ENCODE measurements at places on chromosomes 5 and 9.

DNA sequence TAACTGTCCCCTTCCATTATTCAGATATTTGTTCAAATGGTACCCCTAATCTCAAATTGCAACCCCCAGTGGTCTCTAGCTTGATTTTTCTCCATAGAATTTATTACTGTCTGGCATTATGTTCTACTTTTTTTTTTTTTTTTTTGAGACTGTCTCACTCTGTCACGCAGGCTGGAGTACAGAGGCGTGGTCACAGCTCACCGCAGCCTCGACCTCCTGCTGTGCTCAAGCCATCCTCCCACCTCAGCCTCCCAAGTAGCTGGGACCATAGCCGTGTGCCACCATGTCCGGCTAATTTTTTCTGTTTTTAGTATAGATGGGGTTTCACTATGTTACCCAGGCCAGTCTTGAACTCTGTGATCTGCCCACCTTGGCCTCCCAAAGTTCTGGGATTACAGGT is 2.0 kb upstream of the REEP5 start:
- no peak for DNase-seq

- no peak for DNase-seq
These were observed 8.7 kb downstream of the DNAJB5 start for GRCh38 chr9:34998266-34998665.

GRCh38 chr5:140011297-140011802 is 31.7 kb downstream of the NRG2 start:
- no peak for DNase-seq

DNA sequence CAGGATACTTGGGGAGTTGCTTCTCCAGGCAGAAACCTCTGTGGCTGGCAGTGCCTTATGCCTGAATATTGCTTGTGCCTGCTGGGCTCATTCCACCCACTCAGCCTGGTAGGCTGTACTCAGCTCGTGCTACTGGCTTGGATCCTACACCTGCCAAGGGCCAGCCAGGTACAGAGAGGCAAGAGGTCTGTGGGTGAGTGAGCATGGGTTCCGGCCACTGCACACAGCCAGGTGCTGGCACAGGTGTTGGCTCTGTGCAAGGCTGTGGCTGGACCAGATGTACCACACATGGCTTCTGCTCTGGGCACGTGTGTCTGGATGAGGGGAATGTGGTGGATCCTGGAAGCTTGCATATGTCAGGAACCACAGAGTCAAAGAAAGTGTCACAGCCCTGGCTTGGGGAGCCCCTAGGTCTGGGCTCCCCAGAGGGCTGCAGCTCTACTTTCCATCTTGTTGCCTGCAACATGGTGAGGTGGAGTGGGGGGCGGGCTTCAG is 76.7 kb upstream of the C6 start:
- no peak for DNase-seq

DNA sequence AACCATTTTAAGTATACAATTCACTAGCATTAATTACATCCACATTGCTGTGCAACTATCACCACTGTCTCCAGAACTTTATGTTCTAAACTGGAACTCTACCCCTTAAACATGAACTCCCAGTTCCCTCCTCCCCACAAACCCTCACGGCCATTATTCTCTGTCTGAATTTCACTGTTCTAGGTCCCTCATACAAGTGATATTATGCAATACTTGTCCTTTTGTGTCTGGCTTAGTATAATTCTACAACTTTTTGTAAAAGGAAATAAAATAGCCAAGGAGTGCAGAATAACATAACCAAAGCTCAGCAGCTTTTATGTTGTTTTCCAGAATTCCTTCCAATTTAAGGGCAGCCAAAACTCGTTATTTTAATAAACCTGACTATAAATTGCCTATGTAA is 53.2 kb downstream of the NAA35 start:
- no peak for DNase-seq

DNA sequence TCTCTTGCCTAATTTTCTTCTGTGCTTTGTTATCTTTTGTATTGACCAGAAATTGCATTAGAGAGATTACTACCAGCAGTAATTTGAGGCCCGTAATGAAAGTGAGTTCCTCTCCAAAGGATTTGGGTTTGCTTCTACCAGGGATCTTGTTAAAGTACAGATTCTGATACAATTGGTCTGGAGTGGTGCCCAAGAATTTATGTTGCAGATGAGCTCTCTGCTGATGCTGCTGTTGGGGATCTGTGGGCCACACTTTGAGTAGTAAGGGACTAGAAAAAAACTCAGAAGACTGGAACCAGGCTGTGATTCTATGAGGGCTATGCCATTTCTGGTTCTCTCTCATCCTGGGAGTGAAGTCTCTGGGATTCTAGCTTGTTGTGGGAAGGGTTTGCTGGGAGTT is 192.2 kb downstream of the SEC61B start:
- no peak for DNase-seq

DNA sequence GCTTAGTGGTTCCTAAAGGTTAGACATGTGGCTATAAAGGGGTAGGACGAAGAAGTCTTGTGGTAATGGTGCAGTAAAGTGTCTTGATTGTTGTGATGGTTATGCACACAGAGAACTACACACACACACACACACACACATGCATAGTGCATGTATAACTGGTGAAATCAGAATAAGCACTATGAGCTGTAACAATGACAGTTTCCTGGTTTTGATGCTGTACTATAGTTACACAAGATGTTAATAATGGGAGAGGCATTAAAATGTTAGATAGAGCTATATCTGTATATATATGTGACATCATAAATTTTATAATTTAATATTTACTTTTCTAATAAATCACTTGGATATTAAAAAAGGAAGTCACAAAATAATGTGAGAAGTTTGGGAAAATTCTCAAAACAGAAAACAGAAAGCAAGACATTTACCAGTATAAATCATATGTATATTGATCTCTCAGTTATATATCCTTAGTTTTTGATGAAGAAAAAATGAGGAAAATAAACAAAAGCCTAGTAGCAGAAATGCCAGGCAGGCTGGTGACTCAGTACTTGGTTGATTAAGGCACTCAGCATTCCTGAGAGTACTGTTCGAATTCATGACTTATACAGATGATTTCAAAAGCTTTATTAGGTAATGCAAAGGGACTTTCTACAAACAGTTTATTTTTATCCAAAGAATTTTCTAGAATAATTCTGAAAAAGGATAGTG is 350.5 kb upstream of the DAB2 start:
- no peak for DNase-seq

DNA sequence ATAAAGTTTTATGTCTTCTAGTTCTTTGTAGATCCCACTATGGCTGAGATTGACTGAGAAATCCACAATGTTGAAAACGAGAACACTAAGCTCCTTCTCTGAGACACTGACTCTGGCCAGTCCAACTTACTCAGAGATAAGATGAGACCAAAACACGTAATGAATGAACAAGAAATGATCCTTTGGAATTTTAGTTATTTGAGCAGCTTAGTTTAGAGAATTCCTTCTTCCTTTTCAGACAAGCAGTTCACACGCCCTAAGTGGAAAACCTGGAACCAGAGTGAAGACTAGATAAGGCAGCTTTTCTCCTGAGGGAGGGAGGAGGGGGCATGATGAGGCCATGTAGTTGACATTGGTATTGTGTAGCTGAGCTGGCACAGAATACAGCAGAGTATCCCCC is 139.6 kb downstream of the GABRB2 start:
- no peak for DNase-seq

- no peak for DNase-seq
These were observed 1.6 kb downstream of the ANXA2R start for GRCh38 chr5:43038496-43038989.

- no peak for DNase-seq
These were observed 205.3 kb downstream of the DEPDC1B start for GRCh38 chr5:60494635-60495034.

DNA sequence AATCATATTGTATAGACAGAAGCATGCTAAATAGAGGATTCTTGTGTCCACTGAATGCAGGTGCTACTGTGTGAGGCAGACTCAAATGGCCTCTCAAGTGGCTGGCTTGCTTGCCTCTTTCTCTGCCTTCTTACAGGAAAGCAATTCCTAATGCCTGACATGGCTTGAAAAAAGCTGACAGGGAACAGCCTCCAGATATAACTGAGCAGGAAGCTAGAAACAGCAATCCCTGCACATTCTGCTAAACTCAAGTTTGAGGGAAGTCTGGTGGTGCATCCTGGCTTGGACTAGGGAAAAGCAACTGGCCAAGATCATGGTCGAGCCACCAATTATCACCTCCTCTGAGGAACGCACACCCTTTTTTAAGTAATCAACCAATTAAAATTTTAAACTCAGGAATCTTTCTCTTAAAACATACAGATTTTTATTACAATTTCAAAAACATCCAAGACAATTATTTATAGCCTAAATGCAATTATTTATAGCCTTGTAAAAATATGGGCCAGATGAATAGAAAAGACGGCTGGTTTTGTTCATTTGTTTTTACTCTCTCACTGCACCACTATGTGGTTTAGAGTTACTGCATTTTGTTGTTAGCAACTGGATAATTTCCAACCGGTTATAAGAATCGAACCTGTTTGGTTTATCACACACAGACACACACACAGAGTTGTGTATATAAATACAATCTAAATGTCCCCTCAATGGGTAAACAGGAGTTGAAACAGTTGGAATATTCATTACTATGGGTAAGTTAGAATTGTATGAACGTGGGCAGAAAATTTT is 290.9 kb upstream of the ANKRD55 start:
- no peak for DNase-seq

DNA sequence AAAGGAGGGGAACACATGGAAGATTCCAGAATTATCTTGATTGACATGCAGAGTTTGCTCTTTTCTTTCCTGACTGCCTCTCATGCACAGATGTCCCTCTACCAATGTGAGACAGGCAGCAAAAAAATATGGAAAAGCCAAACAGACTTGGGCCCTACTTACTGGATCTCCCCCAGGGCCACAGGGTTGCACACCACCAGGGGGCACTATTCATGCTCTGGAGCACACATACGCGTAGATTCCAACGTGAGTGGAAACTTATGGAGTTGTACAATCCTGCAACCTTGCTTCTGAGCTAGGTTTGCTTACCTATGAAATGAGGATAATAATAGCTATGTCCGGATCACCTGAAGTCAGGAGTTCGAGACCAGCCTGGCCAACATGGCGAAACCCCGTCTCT is 319.5 kb downstream of the ARHGEF28 start:
- no peak for DNase-seq

DNA sequence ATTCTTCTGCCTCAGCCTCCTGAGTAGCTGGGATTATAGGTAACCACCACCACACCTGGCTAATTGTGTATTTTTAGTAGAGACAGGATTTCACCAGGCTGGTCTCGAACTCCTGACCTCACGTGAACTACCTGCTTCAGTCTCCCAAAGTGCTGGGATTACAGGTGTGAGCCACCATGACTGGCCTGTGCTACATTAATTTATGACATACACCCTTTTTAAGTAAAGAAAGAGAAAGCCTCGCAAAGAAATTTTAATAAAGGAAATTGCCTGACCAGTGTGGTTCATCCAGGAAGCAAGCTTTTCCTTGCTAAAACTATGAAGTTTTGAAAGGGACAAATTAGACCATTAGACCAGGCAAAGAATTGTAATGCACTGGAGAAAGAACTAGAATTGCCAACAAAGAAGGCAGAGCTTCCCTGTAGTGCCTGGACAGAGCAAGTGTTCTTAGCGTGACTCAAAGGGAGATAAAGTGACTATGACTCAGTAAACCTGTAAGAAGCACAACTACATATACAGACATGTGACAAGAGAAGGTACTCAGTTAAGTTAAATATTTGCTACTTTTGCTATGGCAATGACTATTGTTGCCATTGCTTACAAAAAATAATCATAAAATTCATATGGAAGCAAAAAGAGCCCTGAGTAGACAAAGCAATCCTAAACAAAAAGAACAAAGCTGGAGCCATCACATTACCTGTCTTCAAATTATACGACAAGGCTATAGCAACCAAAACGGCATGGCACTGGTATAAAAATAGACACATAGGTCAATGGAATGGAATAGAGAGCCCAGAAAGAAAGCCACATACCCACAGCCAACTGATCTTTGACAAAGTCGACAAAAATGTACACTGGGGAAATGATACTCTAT is 54.6 kb downstream of the FYB1 start:
- DNase-seq = no peak

DNA sequence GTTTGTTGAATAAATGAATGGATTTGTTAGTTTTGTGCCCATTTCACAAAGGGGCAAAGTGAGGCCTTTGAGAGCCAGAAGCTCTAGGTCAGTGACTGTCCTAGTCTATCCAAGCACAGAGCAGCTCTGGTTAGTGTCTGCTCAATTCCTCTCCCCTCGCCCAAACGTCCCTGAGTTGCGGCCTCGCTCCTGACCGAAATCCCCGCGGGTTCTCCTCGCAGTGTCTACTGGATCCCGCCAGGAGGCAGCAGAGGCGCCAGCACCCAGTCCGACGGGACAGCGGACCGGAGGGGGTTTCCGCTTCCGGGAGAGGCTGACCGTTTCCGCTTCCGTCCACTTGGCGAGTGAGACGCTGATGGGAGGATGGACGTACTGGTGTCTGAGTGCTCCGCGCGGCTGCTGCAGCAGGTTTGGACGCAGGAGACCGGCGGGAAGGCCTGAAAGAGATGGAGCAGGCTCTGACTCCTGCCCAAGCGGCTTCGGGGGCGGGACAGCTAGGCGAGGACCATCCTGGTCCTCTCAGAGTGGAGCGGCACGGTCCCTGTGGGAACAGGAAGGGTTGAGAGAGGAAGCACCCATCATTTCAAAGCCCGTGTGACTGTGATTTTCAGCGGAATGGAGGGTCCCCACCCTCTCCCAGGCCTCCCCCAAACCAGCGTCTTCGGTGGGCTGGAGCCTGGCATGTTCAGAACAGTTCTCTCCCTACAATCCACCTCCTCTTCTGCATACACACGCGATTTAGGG is at the start of gene RARS1:
Gene RARS1, plus strand, starts transcription at position 336 of the 744 bp plus-strand sequence. Its CDS starts 28 bp downstream, at position 364.
- peak; percentile 95 for DNase-seq

DNA sequence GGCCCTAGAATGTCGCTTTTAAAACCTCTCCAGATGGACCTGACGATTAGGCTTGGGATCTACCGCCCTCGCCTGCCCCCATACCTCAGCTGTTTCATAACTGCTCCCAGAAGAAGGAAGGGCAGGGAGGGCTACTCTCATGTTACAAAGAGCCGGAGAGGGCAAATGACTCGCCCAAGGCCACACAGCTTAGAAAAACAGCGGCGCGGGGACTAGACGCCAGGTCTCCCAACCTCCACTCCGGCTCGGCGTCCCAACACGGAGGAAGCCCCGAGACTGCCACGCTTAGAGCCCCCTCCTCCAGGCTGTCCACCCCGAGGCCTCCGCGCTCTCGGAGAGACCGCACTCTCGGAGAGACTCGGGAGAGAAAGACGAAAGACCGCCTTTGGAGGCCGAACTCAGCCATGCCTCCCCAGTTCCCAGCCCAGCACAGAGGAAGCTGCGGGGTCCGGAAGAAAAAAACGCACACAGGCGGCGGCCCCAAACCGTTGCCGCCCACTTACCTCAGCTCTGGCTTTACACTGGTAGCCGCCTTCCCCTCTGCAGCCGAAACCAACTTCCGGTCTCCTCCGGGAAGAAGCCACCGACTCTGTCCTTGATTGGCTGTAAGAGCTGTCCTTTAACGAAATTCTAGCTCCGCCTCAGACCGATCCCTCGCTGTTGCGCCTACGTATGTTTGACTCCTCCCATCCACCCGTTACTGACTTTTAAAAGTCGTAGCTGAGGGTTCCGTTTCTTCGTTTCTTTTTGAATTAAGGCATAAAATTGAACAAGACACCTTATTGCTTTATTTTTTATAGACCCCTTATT is at the start of gene MED7:
Gene MED7, minus strand, starts transcription at position 549 of the 810 bp plus-strand sequence. CDS start 3,434 bp downstream, outside the sequence.
- DNase-seq = peak; percentile 95

GRCh38 chr5:179317411-179318220 is 27.6 kb downstream of the ADAMTS2 start:
- no peak for DNase-seq

GRCh38 chr5:179827680-179828079 is 7.0 kb downstream of the SQSTM1 start:
- no peak for DNase-seq
